ENCODE measurements at places on chromosomes 12 and 14. TPM values are rescaled to one million over a fixed set of nuclear protein-coding genes. Genes with fewer than 3 reads are reported as not detected.

PUS7L gene
- 1.8 TPM for polyA plus RNA-seq

TMEM63C gene
- 0.84 TPM for polyA plus RNA-seq

- DNase-seq, result peak; percentile 69
Observed at GRCh38 chr12:26122681-26123481, 2.0 kb downstream of the BHLHE41 start.

- no peak for DNase-seq
Observed at GRCh38 chr12:104538891-104539462, 82.2 kb downstream of the CHST11 start.

DNA sequence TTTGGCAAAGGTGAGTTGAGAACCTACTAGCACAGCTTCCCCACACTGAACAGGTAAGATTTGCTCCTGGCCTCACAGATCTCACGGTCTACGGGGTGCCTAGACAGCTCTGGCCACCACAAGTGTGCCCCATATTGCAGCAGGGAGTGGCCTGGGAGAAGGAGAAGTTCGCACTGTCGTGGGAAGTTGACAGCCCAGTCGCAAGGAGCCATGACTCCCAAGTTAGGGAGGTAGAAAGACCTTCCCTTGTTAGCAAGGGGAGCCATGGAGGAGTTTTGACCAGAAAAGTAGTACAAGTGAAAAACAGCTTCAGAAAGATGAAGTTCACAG is 316.3 kb downstream of the BCL11B start:
- no peak for DNase-seq

- no peak for DNase-seq
Observed at GRCh38 chr14:68910540-68910939, 68.6 kb downstream of the ACTN1 start.

DNA sequence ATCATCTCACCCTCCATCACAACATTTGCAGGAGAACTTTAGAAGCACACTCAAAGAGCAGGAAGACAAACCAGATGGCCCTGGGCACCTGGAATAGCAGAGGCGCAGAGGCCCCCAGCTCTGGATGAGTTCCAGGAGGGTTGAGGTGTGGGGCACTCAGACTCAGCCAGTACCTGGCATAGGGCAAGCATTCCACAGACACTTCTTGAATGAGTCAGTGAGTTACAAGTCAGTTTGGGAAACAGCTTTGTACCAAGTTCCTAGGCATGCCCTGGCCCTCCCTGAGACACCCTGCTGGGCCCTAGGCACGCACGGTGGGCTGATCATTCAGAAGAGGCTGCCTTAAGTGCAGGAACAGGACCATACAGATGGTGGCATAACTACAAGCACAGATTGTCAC is 54.3 kb downstream of the MAP3K9 start:
- DNase-seq, result no peak

DNA sequence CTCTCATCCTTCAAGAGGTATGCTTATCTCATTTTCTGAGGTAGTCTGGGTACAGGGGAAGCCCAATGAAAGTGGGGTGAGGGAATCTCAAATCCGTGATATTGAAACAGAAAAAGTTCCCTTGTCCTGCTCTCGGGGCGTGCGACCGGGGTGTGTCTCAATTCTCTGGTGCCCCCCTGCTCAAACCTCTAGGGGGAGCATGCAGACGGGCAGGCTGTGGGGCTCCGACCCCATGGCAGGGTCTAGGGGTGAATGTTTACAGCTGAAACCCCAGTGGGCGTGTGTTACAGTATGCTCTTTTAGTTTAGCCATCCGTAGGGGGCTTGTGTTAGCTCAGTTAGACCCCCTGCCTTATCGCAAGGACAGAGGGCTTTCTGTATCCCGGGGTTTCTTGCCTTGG is 68.7 kb downstream of the PTPRQ start:
- DNase-seq, result no peak

DNA sequence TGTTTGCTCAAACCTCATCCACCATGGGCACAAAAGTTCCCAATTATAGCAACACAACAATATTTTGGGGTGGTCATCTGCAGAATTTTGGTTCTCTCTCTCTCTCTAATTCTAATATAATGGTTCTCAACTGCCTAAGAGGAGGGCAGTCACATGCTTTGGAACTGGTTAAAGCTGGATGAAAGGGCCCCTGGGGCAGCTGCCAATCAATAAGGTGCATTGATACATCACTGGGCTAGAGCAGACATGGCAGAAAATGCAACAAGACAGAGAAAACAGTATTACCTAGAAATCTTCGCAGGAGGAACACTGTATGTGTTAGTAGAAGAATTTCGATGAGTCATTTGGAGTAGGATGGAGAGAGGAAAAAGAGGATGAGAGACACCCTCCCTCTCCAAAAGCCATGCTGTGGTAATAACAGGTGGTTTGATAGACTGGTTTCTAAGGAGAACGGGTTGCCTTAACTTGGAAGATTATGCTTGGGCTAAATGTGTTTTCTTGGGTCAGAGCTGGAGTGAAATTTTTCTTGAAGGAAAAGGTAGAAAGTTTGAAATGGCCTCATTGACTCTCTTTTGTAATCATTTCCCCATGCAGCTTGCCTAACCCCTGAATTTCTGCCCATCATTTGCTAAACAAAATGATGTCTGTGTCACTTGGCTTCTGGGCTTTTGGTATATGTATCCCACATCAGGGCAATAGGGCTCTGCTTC is 67.1 kb upstream of the HIF1A start:
- no peak for DNase-seq

DNA sequence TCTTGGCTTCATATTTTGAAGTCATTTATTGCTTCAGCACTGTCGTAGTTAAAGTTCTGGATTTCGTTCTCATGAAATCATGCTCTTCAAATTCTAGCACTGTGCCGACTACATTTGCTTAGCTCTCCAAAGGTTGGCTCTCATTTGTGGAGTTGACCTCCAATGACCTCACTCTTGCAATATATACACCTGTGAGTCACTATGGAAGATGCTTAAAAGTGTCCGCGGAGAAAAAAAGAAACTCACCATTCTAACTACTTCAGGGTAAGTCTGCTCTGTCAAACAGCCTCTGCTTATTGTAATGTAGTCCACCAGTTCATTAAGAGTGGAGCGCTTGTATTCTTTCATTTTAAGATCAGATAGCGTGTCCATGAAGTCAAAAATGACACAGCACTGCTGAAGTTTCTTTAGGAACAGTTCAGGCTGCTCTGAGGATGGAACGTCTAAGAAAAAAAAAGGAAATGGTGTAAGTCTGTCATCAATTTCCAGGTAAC is 89.7 kb downstream of the PPP2R5E start:
- DNase-seq, result no peak

GRCh38 chr14:38752750-38753149 is 350.3 kb downstream of the SEC23A start:
- DNase-seq, result no peak

GRCh38 chr14:85058150-85058549 is 471.8 kb upstream of the FLRT2 start:
- DNase-seq, result no peak

Measured in kidney (tissue), 22 donors.